Activated CD4-positive, CD25-positive, alpha-beta regulatory T cell treated with anti-CD3 and anti-CD28 coated beads, Interleukin-2, amount 50 U/mL, for 16 hours (primary cell): ENCODE measurements at places on chromosomes 2 and 18.

GRCh38 chr2:23069923-23070322, 315.1 kb upstream of the KLHL29 start:
- no peak for DNase-seq

DNA sequence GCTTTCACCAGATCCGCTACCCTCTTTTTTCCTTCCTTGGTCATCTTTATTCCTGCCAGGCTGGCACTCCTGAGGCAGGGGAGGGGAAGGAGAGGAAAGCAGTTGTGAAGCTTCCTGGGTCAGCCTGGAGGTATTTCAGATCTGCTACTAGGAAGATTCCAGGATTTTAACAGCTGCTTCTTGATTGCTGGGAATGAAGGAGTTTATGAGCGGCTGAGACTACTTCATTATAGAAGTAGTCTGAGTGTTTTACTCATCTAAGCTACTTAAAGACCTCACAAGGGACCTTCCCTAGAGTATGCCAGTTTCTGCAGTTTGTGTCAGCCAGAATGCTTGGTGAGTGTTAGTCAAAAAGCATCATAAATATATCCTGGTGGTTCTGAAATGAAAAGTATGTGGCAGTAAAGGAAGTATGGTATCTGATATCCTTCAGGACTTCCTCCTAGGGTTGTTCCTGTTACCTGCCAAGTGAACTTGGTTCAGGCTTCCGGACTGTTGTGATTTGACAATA, 1.9 kb downstream of the TANC1 start:
- DNase-seq = no peak

DNA sequence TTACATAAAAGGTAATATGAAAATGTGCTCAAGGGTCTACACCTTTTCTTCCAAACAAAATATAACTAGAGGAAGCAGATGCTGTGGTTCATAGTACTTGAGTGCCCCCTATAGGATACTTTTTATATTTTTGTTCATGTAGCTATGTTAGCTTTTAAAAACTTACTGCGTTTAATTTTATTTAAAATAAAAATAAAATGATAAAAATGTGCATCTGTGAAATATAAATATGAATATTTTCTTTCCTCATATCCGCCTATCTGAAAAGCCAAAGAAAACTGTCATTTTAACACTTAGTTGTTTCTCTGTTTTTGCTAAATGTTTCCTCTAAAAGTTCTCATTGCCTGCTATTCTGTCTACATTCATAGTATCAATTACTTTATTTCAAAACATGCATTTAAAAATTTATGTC, 9.6 kb upstream of the LRP1B start:
- DNase-seq = no peak

- DNase-seq = no peak
Measured at GRCh38 chr2:225354281-225354774, 45.2 kb upstream of the NYAP2 start.

DNA sequence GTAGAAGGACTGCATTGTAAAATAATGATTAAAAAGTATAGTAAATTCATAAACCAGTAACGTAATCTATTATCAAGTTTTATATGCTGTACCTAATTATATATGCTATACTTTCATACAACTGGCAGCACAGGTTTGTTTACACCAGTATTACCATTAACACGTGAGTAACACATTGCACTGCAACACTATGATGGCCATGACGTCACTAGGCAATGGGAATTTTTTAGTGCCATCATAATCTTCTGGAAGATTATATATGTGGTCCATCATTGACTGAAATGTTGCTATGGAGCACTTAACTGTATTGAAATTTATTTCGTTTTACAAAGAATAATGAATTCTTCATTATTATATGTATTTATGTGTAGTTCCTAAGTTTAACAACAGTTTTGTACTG, 45.9 kb downstream of the FAM171B start:
- DNase-seq = no peak

- DNase-seq = no peak
Measured at GRCh38 chr18:10135302-10135926, 221.6 kb downstream of the VAPA start.

DNA sequence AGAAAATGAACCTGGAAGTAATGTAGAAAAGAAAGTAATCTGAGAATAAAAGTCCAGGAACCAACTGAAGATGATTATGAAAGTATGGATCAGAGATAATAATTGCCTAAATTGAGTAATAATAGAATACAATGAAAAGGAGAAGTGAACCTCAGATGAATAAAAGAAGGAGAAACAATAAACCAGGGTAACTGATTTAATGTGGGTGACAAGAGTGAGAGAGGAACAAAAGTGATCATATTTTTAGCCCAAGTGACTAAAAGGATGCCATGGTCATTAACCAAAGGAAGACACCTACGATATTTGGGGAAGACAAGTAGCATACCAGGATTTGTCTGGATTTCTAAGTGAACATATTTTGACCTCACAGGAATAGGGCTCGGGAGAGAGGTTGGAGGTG, 600.6 kb downstream of the RNF144A start:
- no peak for DNase-seq

DNA sequence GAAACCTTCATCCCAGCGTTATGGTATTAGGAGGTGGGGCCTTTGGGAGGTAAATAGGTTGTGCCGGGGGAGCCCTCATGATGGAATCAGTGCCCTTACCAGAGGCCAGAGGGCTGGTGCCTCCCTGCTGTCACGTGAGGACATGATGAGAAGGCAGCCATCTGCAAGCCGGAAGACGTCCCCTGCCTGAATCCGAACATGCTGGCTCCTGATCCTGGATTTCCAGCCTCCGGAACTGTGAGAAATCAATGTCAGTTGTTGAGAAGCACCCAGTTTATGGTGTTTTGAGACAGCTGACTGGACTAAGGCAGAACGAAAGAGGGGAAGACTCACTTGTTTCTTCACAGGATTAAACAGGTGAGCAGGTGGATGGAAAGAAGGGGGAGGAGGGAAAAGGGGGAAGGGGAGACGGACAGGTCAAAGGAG, 13.0 kb upstream of the KLF11 start:
- DNase-seq = no peak

DNA sequence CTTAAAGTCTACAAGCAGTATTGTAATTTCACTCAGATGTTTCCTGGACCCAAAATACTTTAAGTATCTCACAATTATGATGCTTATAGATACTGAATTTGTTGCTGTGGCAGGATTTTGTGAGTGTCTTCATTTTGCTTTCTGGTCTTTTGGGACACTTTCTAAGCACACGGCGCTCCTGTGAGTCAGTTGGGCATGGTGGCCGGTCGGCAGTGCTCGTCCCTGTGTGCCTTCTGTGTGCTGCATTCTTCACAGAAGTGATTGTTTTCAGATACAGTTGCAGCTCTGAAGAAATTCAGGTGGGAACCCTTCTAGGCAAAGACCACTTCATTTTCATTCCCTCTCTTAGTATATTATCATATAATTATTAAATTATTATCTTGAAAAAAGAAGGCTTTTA, 273.3 kb downstream of the ZNF407 start:
- DNase-seq = no peak

GRCh38 chr2:101720732-101721131, 23.2 kb downstream of the MAP4K4 start:
- DNase-seq = no peak

GRCh38 chr18:48999569-48999968, 48.8 kb upstream of the SMAD7 start:
- DNase-seq = no peak

DNA sequence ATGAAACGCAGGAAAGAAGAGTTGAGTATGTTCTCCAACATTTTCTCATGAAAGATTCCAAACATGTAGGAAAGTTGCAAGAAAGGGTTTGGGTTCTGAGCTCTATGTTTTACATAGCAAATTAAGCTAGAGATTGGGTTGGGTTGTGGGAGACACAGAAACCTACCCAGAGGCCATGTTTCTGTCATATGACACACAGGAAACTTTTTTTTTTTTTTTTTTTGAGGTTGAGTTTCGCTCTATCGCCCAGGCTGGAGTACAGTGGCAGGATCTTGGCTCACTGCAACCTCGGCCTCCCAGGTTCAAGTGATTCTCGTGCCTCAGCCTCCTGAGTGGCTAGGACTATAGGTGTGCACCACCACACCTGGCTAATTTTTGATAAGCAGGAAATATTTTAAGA, 57.6 kb downstream of the DOCK10 start:
- no peak for DNase-seq

GRCh38 chr2:62525549-62526269, 19.7 kb upstream of the TMEM17 start:
- no peak for DNase-seq

GRCh38 chr2:134482766-134483340, 229.0 kb downstream of the MGAT5 start:
- no peak for DNase-seq

- DNase-seq = no peak
Measured at GRCh38 chr2:175744000-175744399, 258.1 kb downstream of the LNPK start.

DNA sequence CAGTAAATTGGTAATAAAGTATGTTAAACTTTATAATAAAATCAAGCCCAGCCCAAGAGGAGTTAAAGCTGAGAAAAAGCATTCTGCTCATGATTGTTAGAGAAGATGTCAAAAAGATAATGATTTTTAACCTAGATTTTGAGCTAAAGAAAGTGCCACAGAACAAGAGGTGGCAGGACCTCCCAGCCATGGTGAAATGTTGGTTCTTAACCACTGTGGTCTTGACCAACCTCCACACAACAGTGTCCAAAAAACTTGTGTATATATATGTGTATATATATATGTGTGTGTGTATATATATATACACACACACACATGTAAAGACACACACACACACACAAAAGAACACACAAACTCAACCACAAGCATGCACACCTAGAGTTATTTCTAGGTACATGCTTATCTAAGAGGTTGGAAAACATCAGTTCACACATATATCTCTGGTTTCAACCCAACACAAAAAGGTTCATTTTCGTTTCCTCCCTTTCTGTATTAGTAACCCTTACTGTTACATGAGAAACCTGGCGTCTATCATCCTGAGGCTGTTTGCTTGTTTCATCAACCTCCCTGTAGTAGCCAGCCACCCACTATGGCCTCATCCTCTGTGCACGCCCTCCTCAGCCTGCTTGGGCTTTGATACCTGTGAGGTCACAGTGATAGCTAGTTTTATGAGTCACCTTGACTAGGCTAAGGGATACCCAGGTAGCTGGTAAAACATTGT, 631.8 kb upstream of the ID2 start:
- no peak for DNase-seq

- no peak for DNase-seq
Measured at GRCh38 chr2:236568922-236569572, 578 bp upstream of the ACKR3 start.

GRCh38 chr2:202944408-202944807, 32.3 kb downstream of the CARF start:
- no peak for DNase-seq

GRCh38 chr2:24313744-24314632, 46.3 kb downstream of the ITSN2 start:
- DNase-seq = no peak

GRCh38 chr2:15506229-15506819, 54.8 kb downstream of the NBAS start:
- no peak for DNase-seq

DNA sequence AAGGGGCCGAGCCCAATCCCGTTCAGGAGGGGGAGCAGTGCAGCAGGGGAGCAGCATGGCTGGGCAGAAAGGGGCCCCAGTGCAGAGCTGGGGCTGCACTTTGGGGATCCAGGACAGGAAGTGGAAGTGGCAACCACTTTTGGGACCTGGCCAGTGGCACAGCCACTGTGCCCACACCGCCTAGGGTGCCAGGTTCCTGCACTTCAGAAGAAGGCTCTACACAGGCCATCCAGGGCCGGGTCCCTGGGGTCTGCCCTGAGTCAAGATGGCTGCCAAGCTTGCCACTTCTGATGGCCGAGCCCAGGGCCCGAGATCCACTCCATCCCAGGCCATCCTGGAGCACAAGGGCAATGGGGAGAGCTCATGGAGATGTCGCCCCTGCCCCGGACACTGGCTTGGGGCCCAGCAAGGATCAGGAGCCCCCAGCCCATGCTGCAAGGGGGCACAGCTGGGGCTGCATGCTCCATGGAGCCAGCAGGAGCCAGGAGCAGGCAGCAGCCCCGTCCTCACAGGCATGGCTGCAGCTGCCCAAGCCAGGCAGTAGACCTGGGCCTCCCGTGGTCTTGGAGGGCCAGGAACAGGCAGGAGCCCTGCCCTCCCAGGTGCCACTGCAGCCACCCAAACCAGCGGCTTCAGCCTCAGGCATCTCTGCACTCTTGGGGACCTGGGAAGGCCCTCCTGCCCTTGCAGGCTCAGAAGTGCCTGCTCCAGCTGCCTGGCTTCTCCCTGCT, 35.0 kb upstream of the ID2 start:
- no peak for DNase-seq

GRCh38 chr2:102131564-102131963, 11.0 kb upstream of the IL1R1 start:
- DNase-seq = no peak

- no peak for DNase-seq
Measured at GRCh38 chr2:97688062-97688827, 18.7 kb downstream of the C2orf92 start.

GRCh38 chr2:166042356-166042755, 85.5 kb downstream of the SCN1A start:
- no peak for DNase-seq

GRCh38 chr18:36718705-36719328, 110.0 kb downstream of the TPGS2 start:
- DNase-seq = no peak

DNA sequence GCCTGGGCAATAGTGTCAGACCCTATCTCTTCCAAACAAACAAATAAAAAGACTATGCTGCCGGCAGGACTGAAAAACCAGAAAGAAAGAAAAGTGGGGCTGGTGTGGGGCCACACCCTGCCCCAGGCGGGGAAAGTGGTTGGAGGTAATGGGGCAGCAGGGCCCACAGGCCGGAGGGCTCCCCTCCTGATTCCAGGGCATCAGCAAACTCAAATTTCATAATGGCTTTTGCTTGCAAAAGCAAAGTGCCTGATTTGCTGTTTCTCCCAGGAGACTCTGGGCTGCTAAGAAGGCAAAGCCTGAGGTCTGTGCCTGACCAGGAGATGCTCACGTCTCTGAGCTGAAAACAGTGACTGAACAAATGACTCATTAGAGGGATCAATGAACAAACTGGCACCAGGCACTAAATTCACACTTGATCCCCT, 121.9 kb downstream of the HDAC4 start:
- no peak for DNase-seq

DNA sequence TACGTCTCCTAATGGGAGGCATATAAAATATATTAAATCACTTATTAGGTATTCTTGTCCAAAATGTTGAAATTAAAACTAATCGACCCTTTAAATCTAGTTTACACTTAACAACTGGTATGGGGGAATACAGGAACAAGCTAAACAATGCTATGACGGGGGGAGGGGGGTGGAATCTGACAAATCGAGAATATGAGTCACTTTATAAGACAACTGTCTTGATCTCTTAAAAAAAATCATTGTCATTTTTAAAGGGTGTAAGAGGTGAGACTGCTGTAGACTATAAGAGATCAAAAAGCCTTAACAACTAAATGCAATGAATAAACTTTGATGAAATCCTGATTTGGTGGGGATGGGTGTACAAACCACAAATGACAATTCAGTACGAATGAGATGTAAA, 6.0 kb downstream of the MAP3K2 start:
- peak; percentile 7 for DNase-seq
